HL-60 (cell line): ENCODE measurements at places on chromosomes 4 and X.
A peak's percentile ranks its signal among the peaks of the same experiment; 100 is the strongest.

DNA sequence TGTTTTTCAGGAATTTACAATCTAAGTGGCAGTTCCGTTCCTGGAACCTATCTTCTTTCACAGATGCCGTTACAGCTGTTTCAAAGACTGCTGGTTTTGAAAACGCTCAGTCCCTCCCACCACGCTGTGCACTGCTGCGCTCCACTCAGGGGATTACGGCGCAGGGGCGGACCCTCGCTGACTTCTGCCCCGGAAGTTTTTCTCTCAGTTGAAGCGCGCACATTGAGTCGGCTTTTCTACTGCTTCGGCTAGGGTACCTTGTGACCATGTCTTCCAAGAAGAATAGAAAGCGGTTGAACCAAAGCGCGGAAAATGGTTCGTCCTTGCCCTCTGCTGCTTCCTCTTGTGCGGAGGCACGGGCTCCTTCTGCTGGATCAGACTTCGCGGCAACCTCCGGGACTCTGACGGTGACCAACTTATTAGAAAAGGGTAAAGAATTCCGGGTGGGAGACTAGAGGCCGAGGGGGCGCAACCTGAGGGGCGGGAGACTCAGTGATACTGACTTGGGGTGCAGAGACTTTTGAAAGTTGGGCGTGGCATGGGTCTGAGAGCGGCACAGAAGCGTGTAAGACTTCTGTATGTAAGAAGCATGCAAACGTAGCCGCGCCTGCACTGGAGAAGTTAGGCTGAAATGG is 597 bp upstream of the NUDT6 start:
- peak; percentile 90 for DNase-seq

GRCh38 chr4:5703831-5704230 is 4.5 kb downstream of the EVC2 start:
- no peak for DNase-seq

DNA sequence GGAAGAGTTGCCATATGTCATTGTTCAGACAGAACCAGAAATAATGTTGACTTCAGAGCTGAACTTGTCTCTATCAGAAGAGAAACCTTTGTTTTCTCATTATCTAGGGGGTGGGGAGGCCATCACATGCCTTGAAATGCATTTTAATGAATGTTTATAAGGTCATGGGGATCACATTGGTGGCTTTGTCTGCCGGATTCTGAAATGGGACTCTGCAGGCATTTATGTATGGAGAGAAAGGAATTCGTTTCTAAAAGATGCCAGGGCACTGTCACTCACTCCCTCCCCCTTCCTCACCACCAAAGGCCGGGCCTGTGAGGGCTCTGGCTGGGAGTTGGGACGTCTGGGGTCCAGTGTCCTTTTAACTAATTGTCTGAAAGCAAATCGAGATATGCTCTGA is 102.2 kb downstream of the MAMLD1 start:
- DNase-seq = no peak

- DNase-seq = no peak
Measured at GRCh38 chr4:7411491-7411890, 23.2 kb downstream of the PSAPL1 start.

DNA sequence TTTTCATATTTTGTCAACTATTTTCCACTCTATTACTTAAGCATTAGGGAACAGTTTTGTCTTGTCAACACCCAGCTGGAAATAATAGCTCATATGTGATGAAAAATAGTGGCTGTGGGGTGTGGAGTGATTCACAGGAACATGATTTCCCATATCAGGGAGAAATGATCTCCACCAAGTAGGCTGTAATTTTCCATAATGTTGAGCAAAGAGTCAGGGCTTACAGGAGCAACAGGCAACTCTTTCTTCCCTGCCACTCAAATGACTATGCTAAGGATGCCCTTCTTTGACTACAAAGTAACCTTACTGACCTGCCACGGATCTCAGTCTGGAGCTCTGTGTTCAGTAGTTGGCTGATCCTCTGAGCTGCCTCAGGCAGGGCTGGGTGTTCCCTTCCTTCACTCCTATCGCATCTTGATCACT is 90.0 kb upstream of the GATB start:
- DNase-seq = no peak

GRCh38 chrX:144275367-144275766 is 391.5 kb downstream of the UBE2NL start:
- DNase-seq = no peak

- DNase-seq = no peak
Measured at GRCh38 chrX:148995661-148996060, 495.2 kb downstream of the AFF2 start.

DNA sequence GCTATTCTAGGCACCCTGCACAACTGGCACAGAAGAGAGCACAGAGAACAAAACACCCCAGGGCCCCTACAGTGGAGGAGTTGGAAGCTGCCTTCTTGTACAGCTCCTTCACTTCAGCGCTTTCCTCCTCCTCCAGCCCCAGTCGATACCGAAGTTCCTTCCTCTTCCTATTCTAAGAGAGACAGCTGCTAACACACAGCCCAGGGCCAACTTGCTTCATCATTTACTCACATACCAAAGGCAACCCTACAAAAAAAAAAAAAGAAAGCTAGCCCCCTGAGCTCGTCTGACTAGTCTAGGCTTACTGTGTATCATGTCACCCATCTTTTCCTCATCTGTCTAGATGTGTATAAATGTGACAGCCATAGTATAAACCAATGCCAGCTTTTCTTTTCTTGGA is 64.5 kb downstream of the MID1 start:
- no peak for DNase-seq

- no peak for DNase-seq
Measured at GRCh38 chr4:3661989-3662388, 104.2 kb upstream of the ADRA2C start.

DNA sequence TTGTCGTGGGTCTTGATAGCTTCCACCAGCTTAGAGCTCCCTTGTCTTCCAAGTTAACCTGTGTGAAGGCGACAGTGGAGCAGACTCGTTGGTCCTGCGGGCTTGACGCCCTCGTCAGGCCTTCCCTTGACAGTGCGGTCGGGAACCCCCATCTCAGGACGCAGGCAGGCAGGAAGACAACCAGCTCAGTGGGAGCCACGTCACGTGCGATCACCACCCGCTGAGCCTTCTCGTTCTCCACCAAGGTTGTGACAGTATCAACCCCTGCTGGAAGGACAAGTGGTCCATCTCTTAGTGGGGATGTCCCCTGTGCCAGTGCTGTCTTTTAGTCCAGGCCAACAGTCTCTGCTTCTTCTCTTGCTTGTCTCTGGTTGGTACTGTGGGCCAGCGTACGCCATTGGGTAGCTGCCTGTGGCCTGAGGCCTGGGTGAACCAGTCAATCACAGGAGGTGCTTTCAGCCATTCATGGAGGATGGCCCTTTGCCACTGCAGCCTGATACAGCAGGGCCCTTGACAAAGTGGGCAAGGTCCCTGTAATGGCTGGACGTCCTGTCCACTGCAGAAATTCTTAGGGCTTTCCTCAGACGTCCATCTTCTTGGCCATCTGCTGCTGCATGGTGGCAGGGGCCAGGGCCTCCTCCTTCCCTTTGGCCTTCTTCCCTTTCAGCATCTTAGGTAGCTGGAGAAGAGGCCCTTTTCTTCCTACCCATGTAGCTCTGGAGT is 31.4 kb downstream of the RGS12 start:
- DNase-seq = no peak

DNA sequence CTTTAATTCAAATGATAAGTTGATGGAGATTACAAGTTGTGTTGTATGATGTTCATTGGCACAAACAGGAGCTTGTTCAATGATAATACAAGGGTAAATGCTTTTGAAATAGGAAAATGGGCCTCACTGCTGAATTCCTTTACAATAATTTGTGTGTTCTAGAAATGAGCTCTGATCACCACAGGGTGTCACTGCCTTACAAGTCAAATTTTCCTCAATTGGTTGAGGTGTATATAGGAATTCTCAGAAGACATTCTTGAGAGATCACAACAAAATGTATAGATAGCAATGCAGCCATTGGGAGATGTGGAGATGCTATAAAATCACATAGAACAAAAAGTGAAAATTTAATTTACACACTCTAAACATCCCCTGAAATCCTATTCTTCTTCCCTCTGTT is 49.6 kb downstream of the KLF8 start:
- DNase-seq = no peak

DNA sequence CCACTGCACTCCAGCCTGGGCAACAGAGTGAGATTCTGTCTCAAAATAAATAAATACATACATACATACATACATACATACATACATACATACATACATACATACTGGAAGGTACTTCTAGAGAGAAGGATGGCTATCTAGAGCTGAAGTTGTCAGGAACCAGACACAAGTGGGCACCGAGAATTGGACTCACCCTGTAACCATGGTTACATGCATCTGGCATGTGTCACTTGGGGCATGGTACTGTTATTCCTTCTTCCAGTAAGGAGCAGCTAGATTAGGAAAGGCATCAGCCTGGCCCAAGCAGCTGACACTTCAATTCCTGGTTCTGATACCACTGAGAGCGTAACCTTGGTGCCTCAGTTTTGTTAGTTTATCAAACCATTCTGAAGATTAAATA is 127.1 kb downstream of the SH3KBP1 start:
- DNase-seq = no peak

DNA sequence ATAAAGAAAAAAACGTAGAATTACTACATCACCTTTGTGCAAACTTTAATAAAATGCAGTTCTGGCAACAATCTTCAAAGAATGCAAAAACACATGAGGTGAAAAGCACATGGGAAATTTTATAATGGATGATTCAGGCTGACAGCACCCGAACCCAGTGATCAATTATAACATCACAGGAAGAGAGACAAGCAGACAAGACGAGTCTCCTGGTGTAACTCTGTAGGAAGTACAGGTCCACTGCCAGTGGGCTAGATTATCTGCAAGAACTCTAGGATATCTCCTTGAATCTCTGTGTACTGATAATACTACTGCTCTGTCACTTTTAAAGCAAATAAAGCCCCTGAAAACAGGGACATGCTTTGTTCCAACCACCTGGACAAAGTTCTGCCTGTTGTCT is 58.9 kb upstream of the NXF3 start:
- no peak for DNase-seq

GRCh38 chr4:162849937-162850336 is 316.8 kb downstream of the NAF1 start:
- DNase-seq = no peak

- no peak for DNase-seq
Measured at GRCh38 chr4:118753096-118753495, 67.9 kb downstream of the METTL14 start.

DNA sequence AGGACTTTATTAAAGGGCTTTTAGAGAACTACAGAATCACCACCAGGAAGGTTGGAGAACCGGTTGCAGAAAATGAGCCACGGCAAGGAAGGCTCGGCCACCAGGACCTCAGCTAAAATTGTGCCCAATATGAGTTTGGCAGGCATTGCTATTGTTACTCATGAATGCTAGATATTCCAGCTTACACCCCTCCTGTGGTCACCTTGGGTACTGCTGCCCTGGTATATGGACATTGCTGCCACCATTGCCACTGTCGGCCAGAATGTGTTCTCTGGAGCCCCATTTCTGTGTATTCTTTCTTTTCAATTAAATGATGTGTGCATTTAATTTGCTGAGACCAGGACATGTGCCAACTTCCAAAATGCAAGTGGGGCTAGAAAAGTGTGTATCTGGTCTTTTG is 626.7 kb upstream of the BOD1L1 start:
- no peak for DNase-seq

- DNase-seq = peak; percentile 82
Measured at GRCh38 chrX:71618303-71618721, at the start of gene CXCR3. TSS of gene CXCR3 (minus strand) at chrX:71618511. CDS start at chrX:71618449, 62 bp downstream.

DNA sequence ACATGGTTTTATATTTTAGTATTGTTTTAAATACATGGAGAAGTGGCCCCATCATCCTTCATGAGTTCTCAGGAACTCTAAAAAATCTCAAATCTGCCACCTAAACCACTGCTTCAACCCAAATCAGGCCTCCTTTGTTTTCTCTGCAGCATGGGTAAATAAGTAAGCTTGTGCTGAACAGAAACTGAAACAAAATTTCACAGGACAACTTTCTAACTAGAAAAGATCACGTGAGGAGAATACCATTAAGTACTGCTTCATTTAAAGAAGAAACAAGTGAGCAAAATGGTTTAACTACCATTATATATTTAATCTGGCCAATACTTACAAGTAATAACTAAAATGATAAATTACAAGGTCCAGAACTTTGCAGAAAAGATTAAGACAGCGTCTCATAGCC is 2.5 kb downstream of the ARAP2 start:
- no peak for DNase-seq
